Astrocyte of the hippocampus (primary cell): ENCODE measurements at places on chromosomes 11 and 22.

GRCh38 chr11:6812390-6813005 lies 13.0 kb upstream of the OR6A2 start:
- peak; percentile 50 for DNase-seq

DNA sequence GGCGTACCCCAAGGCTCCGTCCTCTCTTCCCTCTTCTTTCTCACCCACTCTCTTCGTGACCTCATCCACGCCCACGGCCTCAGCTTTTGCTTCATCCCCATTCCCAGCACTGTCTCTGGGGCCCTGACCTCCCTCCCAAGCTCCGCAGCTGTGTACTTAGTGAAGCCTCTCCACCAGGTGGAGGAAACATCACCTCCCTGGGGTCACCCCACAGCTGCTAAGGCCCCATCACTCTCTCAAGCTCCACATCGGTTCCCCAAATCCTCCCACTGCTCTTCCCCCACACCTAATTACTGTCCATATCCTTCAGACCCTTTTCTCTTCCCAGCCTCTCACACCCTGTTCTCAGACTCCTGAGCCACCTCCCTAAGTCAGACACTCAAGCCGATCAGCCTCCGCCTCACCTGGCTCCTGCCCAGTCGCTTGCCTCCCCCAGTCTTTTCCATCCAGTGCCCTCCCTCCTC lies 7.9 kb upstream of the SYT7 start:
- DNase-seq: no peak

DNA sequence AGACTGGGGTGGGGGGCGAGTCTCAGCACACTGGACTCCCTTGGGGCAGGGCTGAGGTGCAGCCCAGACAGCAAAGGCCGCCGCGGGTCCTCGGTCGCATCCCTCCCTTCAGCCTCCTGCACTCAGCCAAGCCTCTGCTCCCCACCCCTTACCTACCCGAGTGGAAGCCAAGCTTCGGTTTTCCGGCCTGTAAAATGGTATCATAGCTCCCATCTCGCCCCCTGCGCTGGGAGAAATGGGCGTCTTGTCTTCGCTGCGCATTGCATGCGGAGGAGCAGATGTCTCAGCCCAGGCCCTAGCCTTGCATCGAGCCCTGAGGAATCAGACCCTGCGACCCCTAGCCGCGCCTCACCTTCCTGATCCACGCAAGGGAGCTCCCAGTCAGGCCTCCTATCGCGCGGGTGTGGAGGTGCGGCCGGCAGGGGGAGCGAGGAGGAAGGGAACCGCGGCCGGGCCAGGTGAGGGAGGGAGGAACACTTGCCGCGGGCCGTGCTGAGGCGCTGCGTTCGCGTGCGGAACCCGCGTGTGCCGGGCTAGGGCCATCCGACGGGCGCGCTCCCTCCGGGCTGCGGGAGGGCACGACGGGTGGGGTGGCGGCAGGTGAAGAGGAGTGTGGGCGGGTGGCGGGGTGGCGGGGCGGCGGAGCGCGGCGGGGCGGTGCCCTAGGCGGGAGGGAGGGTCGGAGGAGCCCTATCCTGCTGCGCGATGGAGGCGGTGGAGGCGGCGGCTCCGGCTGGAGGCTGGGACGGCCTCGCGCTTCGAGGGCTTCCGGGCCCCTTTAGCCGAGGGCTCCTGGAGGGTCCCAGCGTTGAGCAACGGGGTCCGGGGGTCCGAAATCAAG lies 4.1 kb upstream of the TBX1 start:
- peak; percentile 54 for DNase-seq

- no peak for DNase-seq
These were observed 123.4 kb downstream of the COMMD9 start for GRCh38 chr11:36165621-36166397.

GRCh38 chr11:3014057-3014938 lies 22.2 kb upstream of the NAP1L4 start:
- DNase-seq: no peak

- DNase-seq: no peak
These were observed 66.1 kb downstream of the CECR2 start for GRCh38 chr22:17435375-17435774.

DNA sequence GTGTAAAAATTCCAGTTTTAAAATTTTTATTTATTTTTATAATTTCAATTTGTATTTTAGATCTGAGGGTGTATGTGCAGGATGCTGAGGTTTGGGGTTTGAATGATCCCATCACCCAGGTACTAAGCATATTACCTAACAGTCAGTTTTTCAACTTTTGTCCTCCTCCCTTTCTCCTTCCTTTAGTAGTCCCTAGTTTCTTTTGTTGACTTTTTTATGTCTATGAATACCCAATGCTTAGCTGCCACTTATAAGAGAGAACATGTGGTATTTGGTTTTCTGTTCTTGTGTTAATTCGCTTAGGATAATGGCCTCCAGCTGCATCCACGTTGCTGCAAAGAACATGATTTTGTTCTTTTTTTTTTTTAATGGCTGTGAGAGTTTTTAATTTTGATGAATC lies 35.7 kb upstream of the UCP3 start:
- DNase-seq: no peak
